CD4-positive, alpha-beta T cell treated with Interleukin-6 at 100 ng/mL for 8 hours (primary cell): ENCODE measurements at places on chromosomes 5 and 9.
A peak's percentile ranks its signal among the peaks of the same experiment; 100 is the strongest.

DNA sequence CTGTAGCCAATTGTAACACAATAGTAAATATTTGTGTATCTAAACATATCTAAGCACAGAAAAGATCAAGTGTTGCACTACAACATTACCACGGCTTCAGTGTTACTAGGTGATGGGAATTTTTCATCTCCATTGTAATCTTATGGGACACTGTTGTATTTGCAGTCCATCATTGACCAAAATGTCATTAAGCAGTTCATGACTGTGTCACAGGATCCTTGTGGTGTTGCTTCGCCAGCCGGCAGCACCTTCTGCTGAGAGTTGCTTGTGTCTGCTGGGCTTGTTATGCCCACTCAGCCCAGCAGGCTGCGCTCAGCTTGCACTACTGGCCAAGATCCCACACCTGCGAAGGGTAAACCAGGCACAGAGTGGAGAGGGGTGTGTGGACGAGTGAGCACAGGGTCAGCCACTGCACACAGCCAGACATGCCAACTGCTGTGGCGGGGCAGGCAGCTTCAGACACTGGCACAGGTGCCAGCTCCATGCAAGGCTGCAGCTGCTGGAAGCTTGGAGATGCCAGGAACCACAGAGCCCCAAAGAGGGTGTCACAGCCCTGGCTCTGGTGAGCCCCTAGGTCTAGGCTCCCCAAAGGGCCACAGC, 273.7 kb downstream of the CETN3 start:
- DNase-seq: no peak

DNA sequence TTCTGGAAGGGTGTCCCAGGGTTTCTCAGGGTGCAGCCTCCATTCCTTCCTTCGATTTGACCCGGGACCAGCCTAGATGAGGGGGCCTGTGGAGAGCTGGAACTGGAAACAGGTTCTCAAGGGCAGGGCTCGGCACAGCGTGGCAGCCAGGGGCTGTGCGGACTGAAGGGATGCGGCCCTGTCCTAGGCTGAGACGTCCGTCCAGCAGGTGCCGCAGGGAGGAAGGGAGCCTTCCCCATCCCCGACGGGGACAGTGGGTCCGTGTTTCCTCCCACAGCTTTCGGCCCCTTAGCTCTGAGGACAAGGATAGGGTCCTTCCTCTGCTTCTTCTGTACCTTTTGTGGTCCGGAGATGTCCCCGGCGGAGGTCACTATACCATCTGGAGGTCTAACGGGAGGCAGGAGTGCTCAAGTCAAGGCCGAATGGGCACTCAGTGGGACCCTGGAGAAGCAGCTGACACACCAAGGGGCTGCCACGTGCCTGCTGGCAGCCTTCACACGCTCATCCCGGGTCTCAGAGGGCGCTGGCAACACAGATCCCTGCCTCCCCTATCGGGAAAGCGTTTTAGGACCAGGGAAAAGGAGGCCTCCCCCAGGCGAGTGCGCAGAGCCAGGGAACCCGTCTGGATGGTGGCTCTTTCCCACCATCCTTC, 49.9 kb downstream of the USP20 start:
- peak; percentile 29 for DNase-seq

DNA sequence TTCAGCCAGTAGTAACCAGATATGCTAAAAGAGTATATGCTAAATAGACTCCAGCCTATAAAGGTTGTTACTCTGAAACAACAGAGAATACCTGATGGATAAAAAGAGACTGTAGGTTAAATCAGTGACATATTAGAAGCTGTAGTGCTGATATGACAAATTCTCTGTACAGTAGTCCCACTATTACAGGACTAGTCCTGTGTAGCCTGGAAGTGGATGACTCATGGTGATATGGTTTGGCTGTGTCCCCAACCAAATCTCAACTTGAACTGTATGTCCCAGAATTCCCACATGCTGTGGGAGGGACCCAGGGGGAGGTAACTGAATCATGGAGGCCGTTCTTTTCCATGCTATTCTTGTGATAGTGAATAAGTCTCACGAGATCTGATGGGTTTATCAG, 276.2 kb upstream of the POU5F2 start:
- DNase-seq: no peak

DNA sequence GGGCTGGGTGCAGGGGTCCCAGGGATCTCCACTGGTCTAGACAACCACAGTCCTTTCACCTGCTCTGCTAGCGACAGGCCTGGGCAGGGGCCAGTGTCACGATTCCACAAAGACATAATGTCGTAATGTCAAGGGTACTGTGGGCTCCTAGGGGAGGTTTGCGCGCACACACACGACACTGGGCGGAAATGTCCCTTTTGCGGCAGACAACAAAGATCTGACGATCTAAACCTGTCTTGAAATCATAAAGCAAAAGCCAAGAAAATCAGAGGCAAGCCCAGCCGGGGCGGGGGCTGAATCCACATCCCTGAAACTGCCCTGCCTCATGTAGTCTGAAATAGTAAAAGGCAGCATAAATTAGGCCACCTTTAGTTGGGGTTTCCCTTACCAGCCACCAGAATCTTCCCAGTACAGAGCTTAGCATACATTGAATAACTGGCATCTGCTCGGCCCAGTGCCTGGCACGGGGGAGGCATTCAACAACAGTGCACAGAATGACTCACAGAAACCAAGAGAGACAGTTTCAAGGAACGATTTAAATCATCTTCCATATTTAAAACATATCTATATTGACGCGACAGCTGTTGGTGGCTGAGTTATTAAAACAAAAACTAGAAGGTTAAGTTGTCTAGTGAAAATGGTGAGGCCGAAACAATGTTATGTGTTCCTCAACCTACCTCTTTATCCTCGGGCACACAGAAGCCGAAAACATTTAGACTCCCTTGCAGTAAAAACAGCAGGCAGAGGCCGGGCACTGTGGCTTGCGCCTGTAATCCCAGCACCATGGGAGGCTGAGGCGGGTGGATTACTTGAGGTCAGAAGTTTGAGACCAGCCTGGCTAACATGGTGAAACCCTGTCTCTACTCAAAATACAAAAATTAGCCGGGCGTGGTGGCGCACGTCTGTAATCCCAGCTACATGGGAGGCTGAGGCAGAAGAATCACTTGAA, 151.0 kb downstream of the MYO10 start:
- DNase-seq: no peak

DNA sequence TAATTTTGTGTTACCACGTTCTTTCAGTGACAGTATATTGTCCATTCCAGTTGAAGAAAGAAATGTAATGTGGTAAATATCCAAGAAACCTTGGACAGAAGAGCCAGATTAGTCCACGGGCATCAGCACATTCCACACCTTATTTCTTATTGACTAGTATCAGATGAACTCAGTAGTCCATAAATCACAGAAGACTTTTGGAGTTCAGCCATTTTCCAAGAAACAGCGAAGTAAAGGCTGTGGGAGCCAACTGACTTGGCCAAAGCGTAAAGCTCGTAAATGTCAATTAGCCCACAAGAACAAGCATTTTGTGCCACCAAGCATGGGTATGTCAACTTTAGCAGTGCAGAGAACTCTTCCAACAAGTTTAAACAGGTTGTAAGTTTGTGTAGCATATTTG, 60.2 kb upstream of the STARD4 start:
- no peak for DNase-seq

GRCh38 chr5:136143312-136143711, 10.7 kb downstream of the SMAD5 start:
- DNase-seq: no peak

- DNase-seq: peak; percentile 48
These were observed 21.4 kb upstream of the FLT4 start for GRCh38 chr5:180670586-180671359.

GRCh38 chr9:136644343-136644592, 18.4 kb upstream of the EGFL7 start:
- no peak for DNase-seq

GRCh38 chr9:4665357-4665756, 923 bp downstream of the SPATA6L start:
- no peak for DNase-seq

DNA sequence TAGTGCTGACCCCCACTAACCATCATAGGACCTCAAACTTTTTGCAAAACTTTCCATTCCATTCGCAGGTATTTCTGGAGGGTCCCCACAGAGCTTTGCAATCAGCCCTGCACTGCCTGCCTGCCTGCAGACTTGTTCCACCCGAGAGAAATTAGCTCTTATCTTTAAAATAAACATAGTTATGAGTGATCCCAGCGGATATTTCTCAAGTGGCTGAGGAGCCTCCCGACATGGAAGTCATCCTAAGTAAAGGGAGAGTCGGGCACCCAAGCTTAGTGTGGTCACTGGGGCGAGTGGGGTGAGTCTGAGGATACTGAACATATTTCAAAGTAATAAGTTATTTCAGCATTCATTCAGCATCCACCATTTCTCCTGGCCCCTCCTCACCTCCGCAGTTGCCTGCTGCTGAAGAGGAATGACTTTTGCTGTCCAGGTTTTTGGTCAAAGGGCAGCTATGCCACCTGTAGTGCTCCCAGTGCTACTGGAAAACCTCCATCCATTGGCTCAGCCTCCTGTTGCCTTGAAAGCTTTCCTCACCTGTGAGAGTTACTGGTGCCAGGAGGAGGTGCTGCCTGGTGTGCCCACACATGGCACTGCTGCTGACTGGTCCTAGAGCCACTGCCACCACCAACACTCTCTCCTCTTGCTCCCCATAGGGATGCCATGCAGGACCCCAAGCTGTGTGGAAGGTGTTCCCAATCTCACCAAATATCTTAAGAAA, 89.7 kb upstream of the PCSK1 start:
- DNase-seq: no peak

DNA sequence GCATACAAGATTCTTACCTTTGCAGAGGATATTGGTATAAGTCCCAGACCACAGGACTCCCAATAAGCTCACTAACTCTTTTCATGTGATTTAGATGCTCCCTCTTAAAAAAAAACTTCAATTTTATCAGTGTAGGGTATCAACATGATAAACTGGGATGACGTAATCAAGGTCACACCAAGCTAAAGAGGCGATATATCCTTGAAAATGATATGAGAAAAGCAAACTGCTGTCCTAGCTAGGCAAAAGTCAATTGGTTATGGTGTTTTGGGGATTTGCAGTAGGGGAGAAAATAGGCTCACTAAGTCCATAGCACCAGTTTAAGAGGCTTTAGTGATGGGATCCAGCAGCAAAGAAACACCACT, 354.4 kb downstream of the DIRAS2 start:
- no peak for DNase-seq

DNA sequence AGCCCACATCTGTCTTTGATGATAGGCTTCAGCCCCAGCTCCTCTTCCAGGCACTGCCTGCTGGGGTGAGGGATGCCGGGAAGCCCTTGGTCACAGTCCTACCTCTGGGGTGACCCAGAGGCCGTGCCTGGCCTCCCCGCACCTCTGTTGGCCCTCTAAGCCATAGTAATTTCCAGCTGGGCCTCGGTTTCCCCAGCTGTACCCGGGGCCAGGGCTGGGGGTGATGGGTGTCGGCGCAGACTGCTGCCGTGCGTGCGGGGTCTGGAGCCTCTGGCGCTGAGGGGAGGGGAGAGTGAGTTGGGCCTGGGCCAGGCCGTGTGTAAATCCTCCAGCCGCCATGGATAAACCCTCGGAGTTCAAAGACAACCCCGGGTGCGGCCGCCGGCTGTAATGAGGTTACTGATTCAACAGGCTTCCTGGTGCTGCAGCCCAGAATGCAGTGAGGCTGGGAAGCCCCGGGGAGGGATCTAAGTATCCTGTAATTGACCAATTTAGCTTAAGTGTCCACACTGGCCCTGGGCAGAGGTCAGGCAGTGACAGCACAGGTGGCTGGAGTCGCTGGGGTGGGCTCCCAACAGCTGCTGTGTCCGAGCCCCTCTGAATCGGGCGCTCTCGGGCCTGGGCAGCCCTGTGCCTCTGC, 7.1 kb downstream of the RXRA start:
- DNase-seq: no peak

- DNase-seq: no peak
These were observed 11.5 kb downstream of the PRRX2 start for GRCh38 chr9:129676975-129677374.

DNA sequence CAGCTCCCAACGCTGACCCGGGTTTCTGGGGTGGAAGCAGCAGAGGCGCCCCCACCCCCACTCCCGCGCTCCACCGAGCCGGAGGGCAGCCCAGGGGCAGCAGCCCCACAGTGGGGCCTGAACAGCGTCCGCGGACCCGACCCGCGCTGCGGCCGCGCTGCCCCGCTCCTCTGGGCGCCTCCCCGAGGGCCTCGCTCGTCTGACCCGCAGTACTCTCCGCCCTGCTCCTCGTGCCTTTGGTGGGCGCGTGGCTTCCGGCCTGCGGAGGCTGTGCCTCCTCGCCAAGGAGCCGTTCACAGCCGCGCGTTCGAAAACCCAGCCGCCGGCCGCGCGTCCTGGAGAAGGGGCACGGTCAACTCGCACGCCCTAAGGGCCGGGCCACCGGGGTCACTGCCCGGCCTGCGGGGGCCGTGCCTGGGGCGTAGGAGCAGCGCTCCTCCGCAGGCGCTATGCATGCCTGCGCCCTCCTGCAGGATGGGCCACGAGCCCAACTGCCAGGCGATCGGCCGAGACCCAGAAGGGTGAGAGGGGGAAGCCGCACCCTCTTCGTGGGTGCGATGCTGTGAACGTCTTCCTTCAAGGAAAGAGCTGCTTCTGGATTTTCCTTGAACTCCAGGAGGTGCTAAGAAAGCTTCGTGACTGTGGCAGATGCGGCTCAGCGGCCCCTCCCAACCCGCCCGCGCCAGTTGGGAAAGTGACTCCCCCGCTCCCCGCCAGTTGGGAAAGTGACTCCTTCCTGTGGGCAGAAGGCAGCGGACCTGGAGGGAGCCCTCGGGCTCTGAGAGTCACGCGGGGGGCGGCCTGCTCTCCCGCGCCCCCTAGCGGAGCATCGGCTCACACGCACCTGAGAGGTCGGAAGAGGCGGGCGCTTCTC, 82.7 kb downstream of the HSD17B3 start:
- peak; percentile 14 for DNase-seq

GRCh38 chr5:171721464-171721863, 64.2 kb upstream of the SMIM23 start:
- DNase-seq: no peak

DNA sequence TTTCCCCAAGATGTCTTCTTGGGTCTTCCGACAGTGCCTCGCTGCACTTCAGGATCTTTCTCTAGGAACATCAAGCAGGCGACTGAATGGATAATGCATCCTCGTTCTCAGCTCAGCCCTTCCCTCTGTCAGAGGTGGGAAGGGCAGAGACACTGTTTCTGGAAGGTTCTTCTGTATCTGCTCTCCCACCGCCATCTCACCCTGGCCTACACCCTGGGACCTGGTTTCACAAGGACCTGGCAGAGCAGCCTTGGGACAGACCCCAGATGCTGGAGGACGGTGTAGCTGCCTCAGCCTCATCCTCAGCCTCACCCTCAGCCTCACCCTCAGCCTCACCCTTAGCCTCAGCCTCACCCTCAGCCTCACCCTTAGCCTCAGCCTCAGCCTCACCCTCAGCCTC, 18.5 kb downstream of the MRPL36 start:
- no peak for DNase-seq

DNA sequence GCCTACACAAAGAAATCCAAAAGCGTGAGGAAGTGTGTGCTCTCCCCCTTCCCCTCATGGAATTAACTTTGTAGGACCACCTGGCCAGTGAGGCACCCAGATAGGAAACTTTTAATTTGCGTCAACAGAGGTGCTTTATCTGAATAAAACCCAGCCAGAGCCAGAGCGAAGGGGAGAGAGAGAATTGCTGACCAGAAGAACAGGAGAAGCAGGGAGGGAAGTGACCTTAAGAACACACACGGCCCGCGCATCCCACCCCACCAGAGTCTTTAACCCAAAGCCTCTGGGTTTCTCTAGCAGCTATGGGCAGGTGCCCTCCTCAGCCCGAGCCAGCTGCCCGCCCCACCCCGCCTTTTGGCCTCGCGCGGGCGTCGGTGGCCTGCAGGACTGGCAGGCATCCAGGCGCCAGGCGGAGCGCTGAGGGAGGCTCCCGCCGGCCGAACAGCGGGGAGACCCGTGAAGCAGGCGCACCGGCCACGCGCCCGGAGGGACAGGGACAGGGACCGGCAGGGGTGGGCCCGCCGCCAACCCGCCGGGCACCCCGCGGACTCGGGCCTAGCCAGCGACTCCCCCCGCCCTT, 580 bp downstream of the ERAP1 start:
- DNase-seq: no peak
